ENCODE measurements at places on chromosomes 13 and 19.

DNA sequence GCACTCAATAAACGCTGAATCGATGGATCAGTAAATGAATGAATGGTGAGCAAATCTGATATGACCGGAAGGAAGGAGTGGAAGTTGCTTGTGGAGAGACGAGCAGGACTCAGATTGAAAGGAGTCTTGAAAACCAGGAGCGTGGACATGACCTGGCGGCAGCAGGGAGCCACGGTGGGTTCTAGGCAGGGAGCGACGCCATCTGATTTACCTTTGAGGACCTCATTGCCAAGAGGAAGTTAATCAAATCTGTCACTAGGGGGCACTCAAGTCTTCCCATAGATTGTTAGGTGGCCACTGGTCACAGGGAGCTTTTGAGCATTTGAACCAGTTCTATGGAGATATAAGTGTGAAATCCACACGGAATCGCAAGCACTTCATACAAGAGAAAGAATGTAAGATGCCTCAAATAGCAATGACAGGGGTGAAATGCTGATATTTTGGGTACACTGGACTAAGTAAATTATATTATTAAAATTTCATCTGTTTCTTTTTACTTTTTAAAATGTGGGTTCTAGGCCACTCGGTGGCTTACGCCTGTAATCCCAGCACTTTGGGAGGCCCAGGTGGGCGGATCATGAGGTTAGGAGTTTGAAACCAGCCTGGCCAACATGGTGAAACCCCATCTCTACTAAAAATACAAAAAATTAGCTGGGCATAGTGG is 9.2 kb upstream of the FBN3 start:
- ATAC-seq, result peak; percentile 59

- ATAC-seq, result peak; percentile 67
Measured at GRCh38 chr19:4172861-4173473, 9.4 kb downstream of the SIRT6 start.

DNA sequence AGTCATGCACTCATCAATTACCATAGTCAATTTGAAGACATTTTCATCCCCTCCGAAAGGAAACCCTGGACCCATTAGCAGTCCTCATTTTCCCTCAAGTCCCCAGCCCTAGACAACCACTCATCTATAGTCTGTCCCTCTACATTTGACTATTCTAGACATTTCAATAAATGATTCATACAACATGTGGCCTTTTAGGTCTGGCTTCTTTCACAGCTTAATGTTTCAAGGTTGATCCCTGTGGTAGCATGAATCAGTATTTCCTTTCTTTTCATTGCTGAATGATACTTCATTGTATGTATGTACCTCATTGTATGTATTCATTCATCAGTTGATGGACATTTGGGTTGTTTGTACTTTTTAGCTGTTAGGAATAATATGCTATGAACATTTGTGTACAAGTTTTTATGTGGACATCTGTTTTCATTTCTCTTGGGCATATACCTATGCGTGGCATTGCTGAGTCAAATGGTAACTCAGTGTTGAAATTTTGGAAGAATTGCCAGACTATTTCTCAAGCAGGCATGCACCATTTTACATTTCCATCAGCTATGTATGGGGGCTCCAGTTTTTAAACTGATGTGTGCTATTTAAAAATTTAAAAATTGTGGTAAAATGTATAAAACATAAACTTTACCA is 18.4 kb downstream of the SPATA13 start:
- peak; percentile 90 for ATAC-seq

DNA sequence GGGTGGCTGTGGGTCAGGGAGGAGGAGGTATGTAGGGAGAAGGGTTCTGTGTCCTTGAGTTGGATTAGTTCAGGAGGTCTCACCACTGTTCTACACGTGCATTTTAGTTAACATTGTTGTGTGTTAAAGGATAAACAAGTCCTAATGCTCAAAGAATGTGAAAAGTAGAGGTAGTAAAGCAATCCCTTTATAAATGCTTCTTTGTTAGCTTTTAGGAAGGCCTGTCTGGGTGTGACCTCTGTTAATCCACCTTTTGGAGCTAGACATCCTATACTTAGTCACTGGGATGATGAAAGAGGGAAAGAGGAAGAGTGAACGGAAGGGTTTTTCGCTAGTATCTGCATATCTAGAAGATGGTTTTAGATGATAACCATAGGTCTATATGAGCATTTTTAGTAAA is 42.2 kb upstream of the FLT1 start:
- ATAC-seq, result no peak

DNA sequence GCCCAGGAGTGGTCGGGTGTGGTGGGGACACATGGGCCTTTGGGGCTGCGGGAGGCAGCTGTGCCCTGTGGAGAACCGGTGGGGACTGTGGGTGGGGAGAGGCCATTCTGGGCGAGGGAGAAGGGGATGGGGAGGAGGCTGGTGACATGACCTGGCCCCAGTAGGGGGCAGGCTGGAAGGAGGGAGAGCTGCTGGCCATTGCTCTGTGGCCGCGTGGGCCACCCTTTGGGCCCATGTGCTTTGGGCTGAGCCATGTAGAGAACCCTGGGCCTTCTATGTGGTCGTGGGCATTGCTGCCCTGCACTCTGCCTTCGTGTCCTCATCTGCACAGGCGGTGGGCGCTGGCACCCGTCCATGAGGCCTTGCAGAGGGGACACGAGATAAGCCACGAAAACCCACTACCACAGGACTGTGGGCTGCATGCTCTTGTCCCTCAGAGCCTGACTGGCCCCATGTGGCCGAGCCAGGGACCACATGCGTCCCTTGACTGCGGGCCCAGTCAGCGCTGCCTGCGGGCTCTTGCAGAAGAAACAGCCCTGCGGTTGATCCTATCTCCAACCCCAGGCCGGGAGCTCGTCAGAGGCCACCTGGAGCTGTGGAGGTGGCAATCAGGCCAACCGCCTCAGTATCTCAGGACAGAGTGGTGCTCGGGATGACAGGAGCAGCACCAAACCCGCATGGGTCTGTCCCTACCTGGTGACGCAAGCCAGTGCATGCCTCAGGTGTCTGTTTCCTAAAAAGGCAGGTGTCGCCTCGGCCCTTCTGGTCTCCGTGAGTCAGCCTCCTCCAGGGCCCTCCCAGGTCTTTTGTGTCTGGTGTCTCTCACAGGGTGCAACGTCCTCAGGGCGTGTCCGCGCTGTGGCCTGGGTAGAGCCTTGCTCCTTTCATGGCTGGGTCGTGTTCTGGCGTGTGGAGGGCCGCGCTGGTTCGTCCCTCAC is 14.3 kb downstream of the FZR1 start:
- ATAC-seq, result no peak

GRCh38 chr19:10812902-10813404 is 23.1 kb downstream of the TMED1 start:
- ATAC-seq, result peak; percentile 90

- no peak for ATAC-seq
Measured at GRCh38 chr19:46585539-46585938, 15.6 kb upstream of the CALM3 start.

DNA sequence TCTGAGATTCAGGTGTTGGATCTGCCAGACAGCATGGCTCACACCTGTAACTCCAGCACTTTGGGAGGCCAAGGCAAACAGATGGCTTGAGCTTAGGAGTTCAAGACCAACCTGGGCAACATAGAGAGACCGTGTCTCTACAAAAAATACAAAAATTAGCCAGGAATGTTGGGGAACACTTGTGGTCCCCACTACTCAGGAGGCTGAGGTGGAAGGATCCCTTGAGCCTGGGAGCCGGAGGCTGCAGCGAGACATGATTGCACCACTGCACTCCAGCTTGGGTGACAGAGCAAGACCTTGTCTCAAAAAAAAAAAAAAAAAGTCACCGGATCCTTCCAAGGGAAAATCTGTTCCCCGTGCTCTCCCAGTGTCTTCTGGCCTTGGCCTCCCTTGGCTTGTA is 109.2 kb downstream of the IRS2 start:
- no peak for ATAC-seq

- ATAC-seq, result no peak
Measured at GRCh38 chr13:98520674-98521449, 56.0 kb downstream of the STK24 start.

GRCh38 chr13:48255954-48256353 is 22.9 kb downstream of the ITM2B start:
- peak; percentile 60 for ATAC-seq
